ENCODE measurements at places on chromosomes 12 and 14.

- no peak for DNase-seq
These were observed 28.6 kb downstream of the TDG start for GRCh38 chr12:103994235-103994634.

GRCh38 chr14:39876916-39877315, 444.7 kb upstream of the FBXO33 start:
- DNase-seq, result no peak

GRCh38 chr14:100682749-100683148, 43.9 kb upstream of the DLK1 start:
- no peak for DNase-seq

DNA sequence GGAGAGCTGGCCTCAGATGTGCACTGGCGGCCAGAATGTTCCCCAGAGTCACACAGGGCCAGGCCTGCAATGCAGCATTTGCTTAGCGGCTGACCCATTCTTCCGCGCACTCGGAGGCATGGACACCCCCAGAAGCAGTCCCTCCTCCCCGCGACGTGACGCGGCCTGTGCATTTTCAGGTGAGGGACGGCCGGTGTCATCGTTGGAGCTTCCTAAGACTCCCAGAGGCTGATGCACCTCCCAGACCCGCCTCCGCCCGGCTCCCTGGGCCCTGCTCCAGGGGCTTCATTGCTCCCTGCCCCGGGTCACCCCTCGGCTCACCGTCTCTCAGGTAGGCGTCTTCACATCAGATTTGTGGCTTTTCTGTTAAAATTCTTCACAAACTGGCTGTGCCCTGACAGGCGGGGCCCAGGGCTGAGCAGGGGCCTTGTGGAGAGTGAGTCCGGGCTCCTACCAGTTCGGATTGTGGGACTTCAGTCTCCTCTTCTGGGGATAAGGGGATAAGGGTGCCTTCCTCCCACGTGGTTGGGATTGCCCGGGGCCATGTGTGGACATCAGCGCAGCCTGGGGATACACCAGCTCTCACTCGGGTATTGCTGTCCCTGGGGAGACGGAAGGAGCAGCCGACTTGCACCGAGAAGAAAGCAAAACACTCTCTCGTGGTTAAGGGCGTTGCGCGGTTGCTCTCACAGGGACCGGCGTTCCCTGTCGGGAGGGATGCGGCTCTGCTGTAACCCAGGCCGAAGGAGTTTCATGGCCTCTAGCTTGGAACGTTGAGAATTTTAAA, 249.1 kb downstream of the ADGRD1 start:
- no peak for DNase-seq

DNA sequence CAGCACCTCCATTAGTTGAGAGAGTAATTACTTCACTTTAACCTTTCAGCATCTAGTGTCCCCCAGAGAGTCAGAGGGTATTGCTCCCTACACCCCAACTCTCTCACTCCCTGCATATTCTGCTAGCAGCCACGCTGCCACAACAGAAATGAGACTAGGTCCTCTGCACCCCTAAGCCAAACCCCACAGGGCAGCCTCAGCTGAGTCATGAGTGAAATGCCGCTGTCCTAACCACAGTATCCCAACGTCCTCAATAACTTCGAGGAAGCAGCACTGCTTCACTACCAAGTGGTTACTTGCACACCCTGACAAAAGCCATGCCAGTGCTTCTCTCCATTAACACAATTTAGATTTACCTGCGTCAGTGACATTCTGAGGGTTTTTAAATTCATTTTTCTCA, 6.9 kb upstream of the LYZ start:
- DNase-seq, result no peak

GRCh38 chr14:71328183-71328582, 420.9 kb downstream of the PCNX1 start:
- DNase-seq, result no peak

DNA sequence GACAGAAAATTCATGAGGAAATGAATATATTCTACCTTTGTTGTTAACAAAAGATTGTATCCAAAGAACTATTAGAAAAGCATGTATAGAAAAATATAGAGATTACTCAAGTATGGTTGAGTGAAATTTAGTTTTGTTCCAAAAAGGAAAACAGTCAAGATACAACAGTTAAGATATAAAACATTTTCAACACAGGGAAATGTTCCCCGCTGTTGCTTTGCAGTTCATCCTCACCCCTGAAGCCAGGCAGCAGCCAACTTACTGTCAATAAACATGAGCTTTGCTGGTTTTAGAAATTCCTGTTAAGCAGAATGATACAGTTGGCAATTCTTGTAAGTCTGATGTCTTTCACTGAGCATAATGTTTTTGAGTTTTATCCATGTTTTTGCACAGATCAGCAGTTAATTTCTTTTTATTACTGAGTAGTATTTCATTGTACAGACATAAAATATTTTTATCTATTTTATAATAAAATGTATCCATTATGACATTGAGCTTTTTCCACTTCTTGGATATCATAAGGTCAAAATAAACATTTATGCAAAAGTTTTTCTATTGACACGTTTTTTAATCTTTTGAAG, 1.2 kb upstream of the CLEC2B start:
- no peak for DNase-seq

All from stimulated activated CD8-positive, alpha-beta memory T cell treated with anti-CD3 and anti-CD28 coated beads, Interleukin-15, amount 100 ng/mL, for 4 hours (primary cell).